ENCODE measurements at places on chromosomes 12 and 14. TPM values are rescaled to one million over a fixed set of nuclear protein-coding genes. Genes with fewer than 3 reads are reported as not detected.
A peak's percentile ranks its signal among the peaks of the same experiment; 100 is the strongest.

Gene GALC
- total RNA-seq = 31.0 TPM

Gene KRT6A
- total RNA-seq = 24.4 TPM

Gene OTX2
- total RNA-seq = not detected

Gene ARHGEF40
- total RNA-seq = 34.7 TPM

Gene GLS2
- total RNA-seq = 5.9 TPM

Gene B3GNT4
- 0.42 TPM for total RNA-seq

Gene KLHL33
- 0.31 TPM for total RNA-seq

DNA sequence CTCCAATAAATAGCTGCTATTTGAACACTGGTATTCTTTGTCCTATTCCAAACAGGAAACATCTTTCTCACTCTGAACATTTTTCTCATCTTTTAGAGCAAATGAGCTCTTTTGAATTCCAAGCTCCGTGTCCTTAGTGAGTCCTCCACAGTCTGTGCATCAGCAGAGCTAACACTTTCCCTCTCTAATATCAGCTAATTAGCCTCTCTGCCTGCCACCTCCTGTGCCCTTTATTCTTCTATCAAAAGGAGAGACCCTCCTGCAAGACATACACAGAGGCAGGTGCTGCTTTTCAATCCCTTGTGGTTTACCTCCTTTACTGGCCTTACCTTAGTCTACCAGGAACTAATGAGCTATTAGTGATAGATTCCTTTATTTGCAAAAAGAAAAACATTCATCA is 178.5 kb downstream of the SLC35F4 start:
- no peaks in the 10 kb centered on the region for H3K27me3 ChIP-seq
- H3K27ac ChIP-seq = no peak overlapping the region
- H3K36me3 ChIP-seq = no peaks in the 10 kb centered on the region
- no peaks in the 10 kb centered on the region for H3K4me1 ChIP-seq
- no peak overlapping the region for H3K4me3 ChIP-seq

GRCh38 chr12:132137483-132138125 is 6.5 kb downstream of the DDX51 start:
- H3K4me1 ChIP-seq = no peaks in the 10 kb centered on the region
- DNase-seq = no peak
- H3K27ac ChIP-seq = no peak overlapping the region
- no peaks in the 10 kb centered on the region for H3K36me3 ChIP-seq

DNA sequence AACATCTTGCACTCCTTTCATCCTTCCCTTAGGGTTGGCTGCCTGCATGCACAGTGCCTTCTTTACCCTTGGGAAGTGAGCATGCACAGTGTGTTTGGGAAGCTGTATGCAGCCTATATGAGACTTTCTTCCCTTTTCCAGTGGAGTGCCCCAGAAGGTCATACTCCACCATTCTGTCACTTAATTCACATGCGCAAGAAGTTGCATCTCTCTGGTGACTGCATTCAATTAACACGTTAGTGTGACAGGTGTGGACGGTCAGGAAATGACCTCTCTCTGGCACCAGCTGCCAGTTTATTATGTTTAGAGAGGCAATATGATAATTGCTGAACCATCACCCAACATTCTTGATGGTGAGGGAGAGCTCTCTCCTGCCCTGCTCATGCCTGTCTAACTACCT is 770.0 kb downstream of the FLRT2 start:
- H3K36me3 ChIP-seq = no peaks in the 10 kb centered on the region
- no peaks in the 10 kb centered on the region for H3K4me1 ChIP-seq
- H3K4me3 ChIP-seq = no peak overlapping the region
- no peaks in the 10 kb centered on the region for H3K27me3 ChIP-seq
- no peak for DNase-seq

DNA sequence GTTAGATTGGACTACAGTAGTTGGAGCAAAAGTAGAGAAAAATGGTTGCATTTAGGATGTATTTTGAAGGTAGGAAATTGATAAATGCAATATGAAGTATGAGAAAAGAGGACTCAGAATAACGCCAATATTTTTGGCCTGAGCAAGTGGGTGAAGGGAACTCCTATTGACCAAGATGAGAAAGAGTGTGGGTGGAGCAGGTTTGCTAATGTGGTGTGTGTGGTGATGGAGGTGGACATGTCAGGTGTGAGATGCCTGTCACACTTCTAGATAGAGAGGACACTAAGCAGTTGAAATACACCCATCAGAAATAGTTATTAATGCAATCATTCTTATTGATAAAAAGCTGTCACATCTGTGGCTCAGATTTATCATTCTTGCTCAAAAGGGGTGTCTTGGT is 7.3 kb downstream of the GUCY2C start:
- no peak for DNase-seq
- H3K27me3 ChIP-seq = no peaks in the 10 kb centered on the region
- no peak overlapping the region for H3K4me3 ChIP-seq
- H3K4me1 ChIP-seq = no peaks in the 10 kb centered on the region
- no peak overlapping the region for H3K27ac ChIP-seq

DNA sequence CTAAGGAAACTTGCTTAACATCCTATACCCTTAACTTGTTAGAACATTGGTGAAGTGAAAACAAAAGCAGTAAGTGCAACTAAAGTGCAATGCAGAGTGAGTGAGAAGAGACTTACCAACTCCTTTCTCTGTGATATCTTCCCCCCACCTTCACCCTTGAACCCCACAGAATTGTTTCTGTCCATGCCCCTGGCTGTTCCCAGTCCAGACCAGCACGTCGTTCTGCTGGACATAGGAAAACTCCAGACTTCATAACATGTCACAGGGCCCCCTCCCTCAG is 91.9 kb downstream of the DAD1 start:
- H3K36me3 ChIP-seq = no peaks in the 10 kb centered on the region
- no peak overlapping the region for H3K4me3 ChIP-seq
- no peak overlapping the region for H3K27ac ChIP-seq
- H3K4me1 ChIP-seq = no peaks in the 10 kb centered on the region
- H3K27me3 ChIP-seq = no peaks in the 10 kb centered on the region

DNA sequence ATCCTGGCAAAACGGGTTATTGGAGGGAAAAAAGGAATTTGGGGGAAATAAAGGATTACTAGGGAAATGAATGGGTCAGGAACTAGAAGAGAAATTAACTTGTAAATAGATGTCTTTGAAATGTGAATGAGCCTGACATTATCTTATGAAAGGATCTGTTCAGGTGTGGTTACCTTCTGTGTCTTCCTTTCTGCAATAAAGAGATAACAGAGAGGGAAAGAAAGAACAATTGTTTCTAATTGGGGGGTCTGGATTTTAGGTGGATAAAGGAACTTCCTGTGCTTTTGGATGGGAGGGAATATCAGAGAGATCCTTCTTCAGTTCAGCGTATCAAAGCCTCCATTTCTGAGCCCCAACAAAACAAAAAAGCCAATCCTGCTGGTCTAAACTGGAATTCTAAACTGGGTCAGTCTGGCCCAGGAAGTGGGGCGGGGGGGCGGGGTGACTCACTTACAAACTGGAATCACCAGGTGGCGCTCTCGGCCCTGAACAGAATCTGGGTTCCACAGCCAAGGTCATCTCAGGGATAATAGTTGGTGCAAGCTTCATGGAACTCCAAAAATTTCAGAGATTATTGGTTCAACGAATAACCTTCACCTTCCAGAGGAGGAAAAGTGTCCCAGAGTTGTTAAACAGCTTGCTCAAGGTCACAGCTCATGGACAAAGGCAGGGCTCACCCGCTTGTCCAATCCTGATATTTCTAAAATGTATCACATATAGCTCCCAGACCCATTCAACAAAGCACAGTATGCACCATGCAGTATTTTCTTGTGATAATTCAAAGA is 15.2 kb upstream of the PEBP1 start:
- no peaks in the 10 kb centered on the region for H3K27me3 ChIP-seq
- peak; percentile 49 for DNase-seq
- no peak overlapping the region for H3K27ac ChIP-seq
- no peaks in the 10 kb centered on the region for H3K36me3 ChIP-seq
- H3K4me3 ChIP-seq = no peak overlapping the region

DNA sequence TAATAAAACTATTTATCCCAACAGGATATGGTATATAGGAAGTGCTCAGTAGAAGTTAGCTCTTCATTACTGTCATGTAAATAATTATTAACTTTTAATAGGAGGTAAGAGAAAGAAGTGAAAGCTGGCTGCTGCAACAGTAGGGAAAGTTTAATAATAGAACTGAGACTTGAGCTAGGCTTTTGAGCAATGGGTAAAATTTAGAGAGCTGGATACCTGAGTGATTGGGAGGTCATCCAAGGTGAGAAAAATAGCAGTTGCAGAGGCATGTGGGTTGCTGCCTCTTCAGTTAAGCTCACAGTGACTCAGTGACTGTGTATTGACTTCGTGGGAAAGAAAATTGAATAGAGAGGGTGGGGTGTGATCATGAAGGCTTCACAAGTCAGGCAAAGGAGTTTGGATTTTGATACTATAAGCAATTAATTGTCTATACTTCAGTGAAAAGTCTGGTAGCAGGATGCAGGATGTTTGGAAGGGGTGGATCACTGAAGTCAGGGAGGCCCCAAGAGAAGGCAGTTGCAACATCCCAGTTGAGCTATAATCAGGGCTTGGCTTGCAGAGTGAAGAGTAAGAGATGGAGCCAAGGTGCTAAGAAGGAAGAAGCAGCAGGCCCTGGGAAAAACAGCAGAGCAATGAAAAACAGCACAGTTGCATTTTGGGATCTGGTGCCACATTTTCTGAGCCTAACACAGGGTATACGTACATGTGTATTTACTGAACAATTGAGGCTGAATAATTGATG is 172.0 kb upstream of the FRMD6 start:
- no peaks in the 10 kb centered on the region for H3K36me3 ChIP-seq
- peak; percentile 50 for DNase-seq
- no peaks in the 10 kb centered on the region for H3K27me3 ChIP-seq

- H3K4me3 ChIP-seq = no peak overlapping the region
- H3K4me1 ChIP-seq = no peaks in the 10 kb centered on the region
- no peak overlapping the region for H3K27ac ChIP-seq
Measured at GRCh38 chr12:102735104-102735503, 181.9 kb downstream of the PAH start.

- no peak overlapping the region for H3K4me3 ChIP-seq
- H3K27ac ChIP-seq = no peak overlapping the region
- peaks cover 17% of the 10 kb centered on the region for H3K27me3 ChIP-seq
- H3K36me3 ChIP-seq = no peaks in the 10 kb centered on the region
Measured at GRCh38 chr14:38250331-38250730, 5.6 kb downstream of the CLEC14A start.

- H3K4me1 ChIP-seq = no peaks in the 10 kb centered on the region
- peaks cover 91% of the 10 kb centered on the region for H3K36me3 ChIP-seq
- H3K27me3 ChIP-seq = no peaks in the 10 kb centered on the region
- H3K4me3 ChIP-seq = no peak overlapping the region
- peak overlapping the region; percentile 2 for H3K27ac ChIP-seq
Measured at GRCh38 chr14:90274808-90275457, 18.6 kb downstream of the PSMC1 start.

GRCh38 chr12:75994069-75994740 is 37.4 kb downstream of the PHLDA1 start:
- H3K27ac ChIP-seq = no peak overlapping the region
- no peak for DNase-seq
- H3K4me1 ChIP-seq = no peaks in the 10 kb centered on the region
- no peaks in the 10 kb centered on the region for H3K27me3 ChIP-seq

DNA sequence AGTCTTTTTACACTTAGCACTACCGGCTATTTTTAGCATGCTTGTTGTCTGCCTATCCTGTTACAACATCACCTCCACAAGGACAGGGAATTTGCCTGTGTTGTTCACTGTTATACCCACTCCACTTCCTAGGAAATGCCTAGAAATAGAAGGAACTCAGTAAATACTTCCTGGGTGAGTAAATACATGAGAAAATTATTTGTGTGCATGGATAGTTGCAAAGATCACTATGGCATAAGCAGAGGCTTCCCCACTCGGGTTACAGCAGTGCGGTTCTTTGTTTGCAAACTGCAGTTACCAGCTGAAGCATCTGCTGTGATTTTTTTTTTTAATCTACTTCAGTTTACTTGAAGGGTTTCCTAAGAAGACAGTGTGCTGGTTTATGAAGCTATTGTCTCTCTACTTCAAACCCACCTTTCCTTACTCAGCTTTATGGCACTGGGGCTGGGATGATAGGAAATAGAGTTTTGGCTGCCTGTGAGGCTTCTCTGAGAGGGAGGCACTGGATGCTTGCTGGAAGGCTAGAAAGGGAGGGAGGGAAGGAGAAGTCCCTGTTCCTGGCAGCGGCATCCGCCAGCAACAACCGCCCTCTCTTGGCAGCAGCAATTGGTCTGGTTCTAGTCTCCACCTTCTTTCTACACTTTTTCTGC is 29.0 kb downstream of the PDE6H start:
- H3K27me3 ChIP-seq = peaks cover 3% of the 10 kb centered on the region
- H3K36me3 ChIP-seq = no peaks in the 10 kb centered on the region
- peak; percentile 35 for DNase-seq
- no peak overlapping the region for H3K4me3 ChIP-seq
- no peaks in the 10 kb centered on the region for H3K4me1 ChIP-seq

GRCh38 chr12:85632390-85632789 is 203.8 kb downstream of the RASSF9 start:
- no peaks in the 10 kb centered on the region for H3K4me1 ChIP-seq
- no peak overlapping the region for H3K27ac ChIP-seq
- DNase-seq = no peak
- H3K36me3 ChIP-seq = no peaks in the 10 kb centered on the region

DNA sequence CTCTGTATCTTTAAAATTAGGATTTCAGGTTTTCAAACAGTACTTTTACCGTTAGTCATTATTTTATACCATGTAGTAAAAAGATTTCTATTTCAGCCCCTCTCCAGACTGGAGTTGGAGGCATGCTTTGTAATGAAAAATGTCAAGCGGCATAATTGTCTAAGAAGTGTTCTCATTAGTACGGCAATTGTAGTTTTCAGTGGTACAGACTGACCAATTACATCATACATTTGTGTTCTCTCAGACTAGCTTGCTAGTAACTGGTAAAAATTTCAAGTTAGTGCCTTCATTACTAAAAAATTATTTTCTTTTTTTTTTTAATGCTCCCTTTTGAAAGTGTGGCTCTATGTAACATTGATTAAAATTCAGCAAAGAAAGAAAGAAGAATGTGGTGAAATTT is 4.5 kb downstream of the USP30 start:
- DNase-seq = no peak
- H3K4me1 ChIP-seq = peaks cover 7% of the 10 kb centered on the region
- H3K4me3 ChIP-seq = no peak overlapping the region
- H3K36me3 ChIP-seq = no peaks in the 10 kb centered on the region

- H3K4me1 ChIP-seq = no peaks in the 10 kb centered on the region
- H3K36me3 ChIP-seq = no peaks in the 10 kb centered on the region
- no peaks in the 10 kb centered on the region for H3K27me3 ChIP-seq
- no peak for DNase-seq
Measured at GRCh38 chr14:27410981-27411380, 813.1 kb upstream of the NOVA1 start.

Measured in left lung (tissue), 14 donors.